Activated CD4-positive, alpha-beta T cell treated with anti-CD3 and anti-CD28 coated beads, Interleukin-2, amount 10 ng/mL, durations not matched to agents 7 days and 5 days (primary cell): ENCODE measurements at places on chromosomes 3 and 15. TPM values are rescaled to one million over a fixed set of nuclear protein-coding genes. Genes with fewer than 3 reads are reported as not detected.
A peak's percentile ranks its signal among the peaks of the same experiment; 100 is the strongest.

GRCh38 chr15:74845208-74845568, 2.2 kb upstream of the ULK3 start:
- peak; percentile 78 for DNase-seq

DNA sequence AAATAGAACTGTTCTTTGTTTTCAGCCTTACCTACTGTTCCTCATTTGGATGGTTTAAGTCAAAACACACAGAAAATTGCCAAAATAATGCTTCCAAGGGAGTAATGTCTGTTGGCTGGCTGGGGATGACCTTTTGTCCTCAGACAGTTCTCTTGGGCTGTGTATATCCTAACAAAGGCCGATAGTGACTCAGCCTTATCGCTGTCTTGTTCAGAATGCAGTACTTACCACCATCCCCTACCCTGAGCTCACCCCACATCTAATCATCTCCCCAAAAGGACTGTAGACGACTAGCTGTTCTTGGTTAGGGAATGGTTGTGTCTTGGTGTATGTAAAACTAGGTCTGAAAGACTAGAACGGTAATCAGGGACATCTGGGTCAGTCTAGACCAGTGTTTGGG, 35.0 kb downstream of the RAB11A start:
- no peak for DNase-seq

- DNase-seq: no peak
Observed at GRCh38 chr3:99852851-99853250, 35.2 kb downstream of the CMSS1 start.

ROPN1 gene
- not detected for total RNA-seq

GRCh38 chr3:137347132-137347531, 389.3 kb downstream of the IL20RB start:
- DNase-seq: no peak

DNA sequence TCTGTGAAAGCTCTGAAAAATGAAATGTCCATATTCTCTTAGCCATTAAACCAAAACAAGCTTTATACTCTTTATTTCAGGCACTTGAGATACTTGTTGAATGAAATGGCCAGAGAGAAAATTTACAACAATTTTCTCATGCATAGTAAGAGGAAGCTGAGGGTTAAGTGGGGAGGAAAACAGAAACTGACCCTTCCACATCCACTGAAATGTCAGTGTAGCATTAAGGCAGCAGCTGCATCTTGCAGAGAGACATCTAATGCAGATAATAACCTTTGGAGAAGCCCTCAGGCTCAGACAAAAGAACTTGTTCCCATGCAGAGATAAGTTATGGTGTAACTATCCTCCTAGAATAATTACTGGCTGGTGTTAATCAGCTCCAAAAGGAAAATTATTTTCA, 34.0 kb downstream of the ZDHHC23 start:
- DNase-seq: no peak

MAP6D1 gene
- 0.83 TPM for total RNA-seq
